Stomach (tissue), 19 donors: ENCODE measurements at places on chromosomes 2 and 18.

- DNase-seq: peak; percentile 50
Measured at GRCh38 chr2:43221124-43221762, 5.2 kb downstream of the ZFP36L2 start.

GRCh38 chr2:101200676-101201075, 49.5 kb upstream of the TBC1D8 start:
- DNase-seq: peak; percentile 46

GRCh38 chr2:128438091-128438490, 119.4 kb upstream of the HS6ST1 start:
- DNase-seq: no peak

GRCh38 chr18:39564716-39565115, 1999.1 kb upstream of the CELF4 start:
- no peak for DNase-seq

DNA sequence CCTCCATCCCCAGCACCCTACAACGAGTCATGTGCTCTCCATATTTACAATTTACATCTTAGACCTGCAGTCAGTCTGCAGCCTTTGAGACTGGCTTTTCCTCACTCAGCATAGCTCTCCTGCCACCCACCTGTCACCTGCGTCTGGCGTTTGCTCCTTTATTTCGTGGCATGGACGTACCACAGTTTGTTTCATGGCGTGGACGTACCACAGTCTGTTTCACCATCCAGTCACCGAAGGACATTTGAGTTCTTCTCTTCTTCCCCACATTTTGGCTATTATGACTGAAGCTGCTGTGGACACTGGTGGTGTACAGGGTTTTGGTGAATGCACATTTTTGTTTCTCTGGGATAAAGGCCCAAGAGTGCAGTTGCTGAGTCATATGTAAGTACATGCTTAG, 141.8 kb upstream of the CTDP1 start:
- DNase-seq: no peak

GRCh38 chr18:26511339-26512071, 36.8 kb downstream of the KCTD1 start:
- peak; percentile 38 for DNase-seq

- no peak for DNase-seq
Measured at GRCh38 chr2:182186132-182186735, 200.6 kb downstream of the PPP1R1C start.

DNA sequence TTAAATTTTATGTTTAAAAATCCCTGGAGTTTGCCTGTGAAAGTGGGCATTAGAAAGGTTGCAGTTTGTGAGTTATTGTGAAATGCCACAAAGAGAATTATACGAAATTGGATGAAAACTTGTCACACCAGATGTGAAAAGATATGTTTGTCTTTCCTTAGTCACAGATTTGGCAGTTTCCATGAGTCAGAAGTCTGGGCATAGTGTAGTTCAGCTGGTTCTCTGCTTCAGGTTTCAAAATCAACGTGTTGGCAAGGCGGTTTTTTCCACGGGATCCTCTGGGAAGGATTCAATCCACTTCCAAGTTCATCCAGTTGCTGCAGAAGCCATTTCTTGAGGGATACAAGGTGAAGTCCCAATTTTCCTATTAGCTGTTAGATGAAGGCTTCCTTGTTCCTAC, 658.0 kb upstream of the CDH2 start:
- no peak for DNase-seq

GRCh38 chr2:188798159-188798558, 176.0 kb upstream of the COL3A1 start:
- DNase-seq: peak; percentile 83

DNA sequence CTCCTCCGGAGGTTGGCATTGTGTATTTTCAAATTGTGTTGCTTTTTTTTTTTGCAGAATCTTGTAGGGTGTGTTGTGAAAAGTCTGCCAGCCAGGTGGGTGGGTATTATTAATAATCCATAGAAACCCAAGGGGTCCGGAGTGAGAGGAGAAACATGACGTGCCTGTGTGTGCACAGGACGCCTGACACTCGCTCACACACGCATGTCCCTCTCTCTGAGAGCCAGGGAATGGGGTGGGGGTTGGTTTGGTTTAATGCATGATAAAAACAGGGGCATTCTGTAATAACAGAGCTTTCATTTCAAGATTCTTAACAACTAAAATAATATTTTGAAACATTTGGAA, 224.8 kb downstream of the FAM210A start:
- DNase-seq: no peak

GRCh38 chr18:9643549-9643948, 29.2 kb upstream of the PPP4R1 start:
- DNase-seq: no peak

- DNase-seq: no peak
Measured at GRCh38 chr2:24691806-24692205, 101.4 kb downstream of the PTRHD1 start.

- no peak for DNase-seq
Measured at GRCh38 chr2:55843994-55844345, 79.6 kb downstream of the EFEMP1 start.

GRCh38 chr2:190980630-190981209, 33.3 kb downstream of the STAT1 start:
- no peak for DNase-seq

GRCh38 chr18:67359873-67360838, 156.4 kb downstream of the DSEL start:
- DNase-seq: no peak

- no peak for DNase-seq
Measured at GRCh38 chr2:74029714-74030397, 45.1 kb downstream of the TET3 start.

- no peak for DNase-seq
Measured at GRCh38 chr2:176415937-176416499, 146.8 kb downstream of the MTX2 start.

GRCh38 chr2:2581331-2582159, 250.5 kb upstream of the MYT1L start:
- DNase-seq: peak; percentile 10

DNA sequence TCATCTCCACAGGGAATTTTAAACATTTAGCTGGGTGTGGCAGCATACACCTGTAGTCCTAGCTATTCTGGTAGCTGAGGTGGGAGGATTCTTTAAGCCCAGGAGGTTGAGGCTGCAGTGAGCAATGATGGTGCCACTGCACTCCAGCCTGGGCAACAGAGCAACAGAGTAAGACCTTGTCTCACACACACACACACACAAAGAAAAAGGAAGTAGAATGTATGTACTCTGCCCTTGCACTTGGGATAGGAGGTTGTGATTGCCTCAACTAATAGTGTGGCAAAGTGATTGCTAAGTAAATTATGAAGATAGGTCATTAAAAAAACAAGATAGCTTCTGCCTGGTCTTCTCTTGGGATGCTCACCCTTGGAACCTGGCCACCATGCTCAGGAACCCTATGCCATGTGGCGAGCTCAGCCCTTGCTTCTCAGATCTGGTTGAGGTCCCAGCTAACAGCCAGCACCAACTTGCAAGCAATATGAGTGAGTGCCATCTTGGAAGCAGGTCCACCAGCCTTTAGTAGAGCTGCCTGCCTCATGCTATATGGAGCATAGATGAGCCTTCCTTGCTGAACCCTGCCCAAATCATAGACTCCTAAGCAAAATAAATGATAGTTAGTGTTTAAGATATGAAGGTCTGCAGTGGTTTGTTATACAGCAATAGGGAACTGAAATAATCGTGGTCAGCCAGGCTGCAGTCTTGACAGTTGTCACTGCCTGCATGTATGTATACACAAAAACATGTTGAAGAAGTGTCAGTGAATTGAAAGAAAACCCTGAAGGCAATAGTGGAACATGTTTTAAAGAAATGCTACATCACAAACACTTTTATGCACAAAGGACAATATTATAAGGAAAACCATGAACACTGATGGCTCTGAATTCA, 30.1 kb upstream of the PNO1 start:
- no peak for DNase-seq

GRCh38 chr2:227436436-227437174, 35.4 kb upstream of the AGFG1 start:
- DNase-seq: no peak
